Left forelimb (tissue), 1 donor: ENCODE measurements at places on chromosomes 16 and 17.

- no peak for DNase-seq
These were observed 12.5 kb upstream of the SREBF1 start for GRCh38 chr17:17849147-17849820.

- DNase-seq, result no peak
These were observed 3.8 kb downstream of the TTYH2 start for GRCh38 chr17:74217037-74217730.

DNA sequence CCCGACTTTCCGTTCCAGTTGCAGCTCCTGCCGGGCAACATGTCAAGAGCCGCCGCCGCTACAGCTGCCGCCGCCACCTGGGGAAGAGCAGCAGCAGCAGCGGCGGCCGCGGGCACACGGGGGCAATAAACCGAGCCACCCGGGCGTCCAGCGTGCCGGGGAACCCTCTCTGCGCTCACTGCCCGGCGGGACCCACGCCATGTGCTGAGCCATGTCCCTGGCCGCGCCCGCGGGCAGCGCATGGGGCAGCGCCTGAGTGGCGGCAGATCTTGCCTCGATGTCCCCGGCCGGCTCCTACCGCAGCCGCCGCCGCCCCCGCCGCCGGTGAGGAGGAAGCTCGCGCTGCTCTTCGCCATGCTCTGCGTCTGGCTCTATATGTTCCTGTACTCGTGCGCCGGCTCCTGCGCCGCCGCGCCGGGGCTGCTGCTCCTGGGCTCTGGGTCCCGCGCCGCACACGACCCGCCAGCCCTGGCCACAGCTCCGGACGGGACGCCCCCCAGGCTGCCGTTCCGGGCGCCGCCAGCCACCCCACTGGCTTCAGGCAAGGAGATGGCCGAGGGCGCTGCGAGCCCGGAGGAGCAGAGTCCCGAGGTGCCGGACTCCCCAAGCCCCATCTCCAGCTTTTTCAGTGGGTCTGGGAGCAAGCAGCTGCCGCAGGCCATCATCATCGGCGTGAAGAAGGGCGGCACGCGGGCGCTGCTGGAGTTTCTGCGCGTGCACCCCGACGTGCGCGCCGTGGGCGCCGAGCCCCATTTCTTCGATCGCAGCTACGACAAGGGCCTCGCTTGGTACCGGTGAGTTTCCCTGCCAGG lies 604 bp downstream of the HS3ST3B1 start:
- no peak for DNase-seq

- no peak for DNase-seq
These were observed 14.6 kb downstream of the COG4 start for GRCh38 chr16:70508752-70509151.

- no peak for DNase-seq
These were observed at the start of gene CASKIN1 for GRCh38 chr16:2196162-2196980. Gene CASKIN1, minus strand, starts transcription at chr16:2196605. Its CDS starts 173 bp downstream, at chr16:2196432.

DNA sequence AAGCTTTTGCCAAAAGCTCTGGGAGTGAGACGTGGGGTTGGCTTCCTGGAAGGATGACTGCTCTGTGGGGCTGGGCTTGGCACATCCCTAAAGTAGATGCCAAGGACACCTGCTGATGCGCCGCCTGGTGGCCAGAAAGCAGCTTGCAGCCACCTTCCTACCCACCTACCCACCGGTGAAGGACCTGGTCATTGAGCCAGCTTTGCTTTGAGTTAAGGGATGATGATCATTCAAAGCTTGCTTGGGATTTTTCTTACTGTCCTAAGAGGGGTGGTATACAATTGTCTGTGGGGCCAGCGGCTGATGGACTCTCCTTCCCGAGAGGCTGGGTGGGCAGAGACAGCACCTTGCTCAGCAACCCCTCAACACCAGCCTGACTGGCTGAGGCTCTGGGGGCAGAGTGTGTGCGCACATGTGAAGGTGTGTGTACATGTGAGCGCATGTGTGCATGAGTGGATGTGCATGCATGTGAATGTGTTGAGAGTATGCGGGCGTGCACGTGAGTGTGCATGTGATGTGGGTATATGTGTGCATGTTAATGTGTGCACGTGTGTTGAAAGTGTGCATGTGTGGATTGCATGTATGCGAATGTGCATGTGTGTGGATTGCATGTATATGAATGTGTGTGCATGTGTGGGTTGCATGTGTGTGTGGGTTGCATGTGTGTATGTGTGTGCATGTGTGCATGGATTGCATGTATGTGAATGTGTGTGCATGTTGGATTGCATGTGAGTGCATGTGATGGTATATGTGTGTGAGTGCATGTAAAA lies 18.6 kb downstream of the C1QTNF1 start:
- DNase-seq, result no peak

DNA sequence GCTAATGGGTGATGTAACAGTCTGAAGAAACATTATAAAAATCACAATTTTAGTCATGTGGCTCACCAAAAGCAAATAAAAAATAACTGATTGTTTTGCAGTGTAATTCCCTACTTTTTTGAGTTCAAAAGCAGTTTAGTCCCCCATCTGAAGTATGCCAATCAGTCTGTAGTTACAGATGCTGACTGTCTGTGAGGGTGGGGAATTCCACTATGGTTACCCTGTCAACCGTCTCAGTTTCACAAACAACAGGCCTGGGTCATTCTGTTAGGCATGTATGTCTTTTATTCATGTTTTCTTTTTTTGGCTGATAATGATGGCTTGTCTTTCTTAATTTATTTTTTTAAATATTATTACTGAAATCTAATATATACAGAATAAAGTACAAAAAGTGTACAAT lies 69.3 kb downstream of the STXBP4 start:
- DNase-seq, result no peak

GRCh38 chr16:37511-37910 lies 15.9 kb downstream of the POLR3K start:
- DNase-seq, result peak; percentile 37

DNA sequence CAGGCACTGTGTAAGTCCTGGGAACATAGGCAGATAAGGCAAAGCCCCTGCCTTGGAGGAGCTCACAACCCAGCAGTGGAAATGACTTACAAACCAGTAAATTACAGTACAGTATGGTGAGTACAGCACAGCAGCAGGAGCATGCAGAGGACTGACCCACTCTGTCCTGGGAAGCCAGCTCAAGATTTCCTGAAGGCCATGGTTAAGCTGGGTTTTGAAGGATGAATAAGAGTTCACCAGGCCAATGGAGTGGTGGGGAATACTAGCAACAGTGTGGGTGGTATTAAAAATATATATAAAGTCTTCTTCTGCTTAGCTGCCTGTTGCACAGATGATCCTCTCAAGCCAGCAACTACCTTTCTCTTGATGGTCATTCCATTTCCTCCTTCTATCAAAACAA lies 3.0 kb upstream of the GAN start:
- no peak for DNase-seq

- no peak for DNase-seq
These were observed 62.1 kb downstream of the CFDP1 start for GRCh38 chr16:75371171-75371570.

GRCh38 chr16:87701078-87701460 lies 64.7 kb downstream of the KLHDC4 start:
- DNase-seq, result no peak

DNA sequence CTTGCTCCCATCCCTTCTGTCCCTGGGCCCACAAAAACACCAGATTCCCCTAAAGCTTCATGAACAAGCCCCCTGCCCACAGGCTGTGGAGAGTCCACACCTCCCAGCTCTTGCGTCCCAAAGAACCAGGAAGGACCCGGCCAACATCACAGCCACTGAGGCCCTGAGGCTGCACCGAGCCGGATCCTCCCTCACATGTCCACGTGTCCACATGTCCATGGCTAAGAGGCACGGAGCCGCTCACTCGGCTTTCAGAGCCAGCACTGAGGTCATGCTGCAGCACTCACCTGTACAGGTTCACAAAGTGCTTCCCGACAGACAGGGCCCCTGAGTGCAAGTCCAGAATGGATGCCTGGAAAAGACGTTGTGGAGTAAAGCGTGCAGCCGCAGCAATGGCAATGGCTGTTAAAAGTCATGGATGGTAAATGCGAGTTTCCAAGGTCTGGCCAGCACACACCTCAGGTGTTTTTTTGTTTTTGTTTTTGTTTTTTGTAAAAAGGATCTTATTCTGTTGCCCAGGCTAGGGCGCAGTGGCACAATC lies 11.9 kb upstream of the HEXD start:
- DNase-seq, result no peak

DNA sequence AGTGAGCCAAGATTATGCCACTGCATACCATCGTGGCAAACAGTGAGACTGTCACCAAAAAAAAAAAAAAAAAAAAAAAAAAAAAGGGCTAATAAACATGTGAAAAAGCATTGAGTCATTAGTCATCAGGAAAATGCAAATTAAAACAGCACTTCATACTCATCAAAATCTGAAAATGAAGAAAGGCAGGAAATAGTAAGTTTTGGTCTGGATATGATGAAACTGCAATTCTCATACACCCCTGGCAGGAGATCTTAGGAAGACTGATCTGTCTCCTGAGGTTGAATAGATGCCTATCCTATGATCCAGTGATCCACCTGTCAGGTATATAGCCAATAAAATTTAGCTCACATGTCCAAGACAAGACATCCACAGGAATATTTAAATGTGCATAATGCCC lies 212.7 kb downstream of the CPPED1 start:
- no peak for DNase-seq

DNA sequence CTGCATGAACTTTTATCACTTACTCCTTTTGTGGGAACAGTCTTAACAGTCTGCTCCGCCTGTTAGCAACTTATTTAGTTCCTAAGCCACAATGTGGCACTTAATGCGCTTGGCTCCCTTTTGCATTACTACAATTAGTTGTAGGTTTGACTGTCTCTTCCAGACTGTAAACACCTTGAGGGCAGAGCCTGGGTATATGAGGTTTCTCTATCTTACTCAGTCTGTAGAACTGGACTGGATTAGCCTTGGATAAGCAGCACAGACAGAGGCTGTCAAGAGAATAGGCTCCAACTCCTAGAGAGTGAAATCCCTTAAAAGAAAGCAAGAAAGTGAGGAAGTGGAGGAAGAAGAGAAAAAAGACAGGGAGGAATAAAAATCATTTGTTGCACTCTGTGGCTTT lies 268.3 kb upstream of the MAF start:
- no peak for DNase-seq

DNA sequence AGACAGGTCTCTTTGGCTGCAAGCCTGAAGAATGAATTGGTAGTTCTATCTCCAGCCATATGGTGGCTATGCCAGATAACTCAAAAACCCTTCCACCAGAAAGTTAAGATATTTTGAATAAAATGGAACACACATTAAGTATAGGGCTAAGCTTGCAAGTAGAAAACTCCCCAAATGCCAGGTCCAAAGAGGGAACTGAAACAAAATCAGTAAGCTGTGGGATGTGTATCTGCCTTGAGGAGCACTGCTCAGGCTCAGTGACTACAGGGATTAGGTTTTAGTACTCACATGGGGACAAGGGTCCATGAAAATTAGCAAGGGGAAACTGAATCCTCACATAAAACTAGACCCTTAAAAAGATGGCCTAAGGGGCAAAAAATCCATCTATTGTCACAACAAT lies 115.7 kb upstream of the PMFBP1 start:
- DNase-seq, result no peak

DNA sequence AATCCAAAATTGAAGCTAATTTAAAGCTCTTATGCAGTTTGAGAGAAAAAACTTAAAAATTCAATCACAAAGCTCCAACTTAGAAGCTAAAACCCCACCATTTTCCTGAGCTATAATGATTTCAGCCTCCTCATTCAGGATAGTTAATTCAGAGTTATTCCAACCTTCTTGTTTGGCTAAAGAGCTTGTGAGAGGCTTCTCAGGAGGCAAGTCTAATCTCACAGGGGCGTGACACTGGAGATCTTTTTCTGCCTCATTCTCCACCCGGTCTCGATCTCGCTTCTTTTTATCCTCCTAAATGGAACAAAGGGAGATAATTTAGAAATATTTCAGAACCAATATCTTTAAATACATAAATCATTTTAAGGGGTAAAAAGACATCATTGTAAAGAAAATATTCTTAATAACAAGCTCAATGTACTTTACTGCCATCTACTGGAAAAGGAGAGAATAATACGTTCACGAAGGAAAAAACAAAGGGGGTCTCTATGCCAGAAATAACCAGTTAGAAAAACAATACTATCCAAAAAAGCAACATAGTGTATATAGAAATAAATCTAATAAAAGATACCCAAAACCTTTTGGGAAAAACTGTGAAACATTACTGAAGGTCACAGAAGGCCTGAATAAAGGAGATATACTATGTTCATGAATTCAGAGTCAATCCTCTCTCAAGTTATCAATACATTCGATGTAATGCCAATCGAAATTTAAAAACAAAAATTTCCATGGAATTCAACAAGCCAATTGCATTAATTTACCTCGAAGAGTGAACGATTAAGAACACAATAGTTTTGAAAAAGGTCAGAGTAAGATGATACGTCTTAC lies 13.9 kb downstream of the BRD7 start:
- DNase-seq, result no peak

- DNase-seq, result no peak
These were observed 3.0 kb downstream of the NOL3 start for GRCh38 chr16:67173323-67173722.

DNA sequence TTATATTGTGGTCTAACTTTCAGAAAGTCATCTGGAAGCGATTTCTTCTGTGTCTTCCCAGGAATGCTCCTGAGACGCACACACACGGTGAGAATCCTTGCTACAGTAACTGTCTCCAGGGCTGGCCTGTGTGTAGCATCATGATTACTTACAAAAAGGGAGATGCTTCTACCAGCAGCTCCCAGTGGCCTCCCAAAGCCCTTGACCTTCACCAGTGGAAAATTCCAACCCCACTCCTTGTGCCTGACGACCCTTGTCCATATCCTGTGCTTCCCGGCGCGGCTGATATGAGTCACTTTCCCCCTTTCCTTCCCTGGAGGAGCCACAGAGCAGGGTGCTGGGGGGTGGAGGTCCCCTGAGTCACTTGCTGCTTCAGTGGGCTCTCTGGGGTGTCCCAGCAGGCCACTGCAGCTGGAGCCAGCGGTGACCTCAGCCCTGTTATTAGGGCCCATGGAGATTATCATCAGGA lies 22.1 kb upstream of the NAT9 start:
- DNase-seq, result no peak

DNA sequence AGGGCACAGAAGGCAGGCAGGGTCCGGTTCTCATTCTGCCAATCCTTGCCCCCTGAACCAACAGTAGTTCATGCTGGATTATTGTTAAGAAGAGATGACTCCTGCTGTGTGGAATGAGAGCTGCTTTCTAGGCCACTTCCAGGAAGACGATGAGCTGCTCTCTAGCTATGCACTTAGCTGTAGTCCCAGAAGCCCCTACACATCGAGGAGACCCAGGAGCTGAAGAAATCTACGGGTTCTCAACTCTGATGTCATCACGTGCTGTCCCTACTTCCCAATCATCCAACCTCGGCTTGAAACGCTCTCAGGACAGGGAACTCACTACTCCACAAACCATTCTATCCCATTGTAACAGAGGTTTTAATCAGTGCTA lies 29.0 kb upstream of the EMP2 start:
- DNase-seq, result no peak

GRCh38 chr17:42266918-42267766 lies 9.0 kb downstream of the STAT5B start:
- DNase-seq, result no peak

- no peak for DNase-seq
These were observed 2.9 kb downstream of the ZNF750 start for GRCh38 chr17:82836823-82837357.

- no peak for DNase-seq
These were observed 179.3 kb downstream of the SLC39A11 start for GRCh38 chr17:72913142-72913682.

- no peak for DNase-seq
These were observed 34.9 kb upstream of the ENDOV start for GRCh38 chr17:80380068-80380467.

GRCh38 chr16:17194190-17194780 lies 276.5 kb downstream of the XYLT1 start:
- no peak for DNase-seq
